ENCODE measurements at places on chromosomes 13 and 19. TPM values are rescaled to one million over a fixed set of nuclear protein-coding genes. Genes with fewer than 3 reads are reported as not detected.

GRCh38 chr19:18742324-18742723, 48.8 kb downstream of the COMP start:
- DNase-seq = no peak

Gene PALM
- total RNA-seq = 48.9 TPM

DNA sequence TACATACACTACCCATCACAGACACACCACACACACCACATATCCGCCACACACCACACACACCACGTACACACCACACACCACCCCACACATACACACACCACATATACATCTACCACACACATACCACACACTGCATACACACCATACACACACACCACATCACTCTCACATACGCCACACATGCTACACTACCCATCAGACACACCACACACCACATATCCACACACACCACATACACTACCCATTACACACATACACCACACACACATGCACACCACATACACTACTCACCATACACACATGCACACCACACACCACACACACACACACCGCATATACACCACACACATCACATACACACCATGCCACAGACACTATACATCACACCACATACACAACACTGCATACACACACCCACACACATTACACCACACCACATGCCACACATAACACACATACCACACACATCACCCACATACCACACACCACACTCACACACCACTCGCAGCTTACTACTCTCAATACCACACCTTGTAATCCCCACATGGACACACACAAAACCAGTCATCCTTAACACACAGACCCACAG, 9.5 kb downstream of the ERFL start:
- DNase-seq = no peak

DNA sequence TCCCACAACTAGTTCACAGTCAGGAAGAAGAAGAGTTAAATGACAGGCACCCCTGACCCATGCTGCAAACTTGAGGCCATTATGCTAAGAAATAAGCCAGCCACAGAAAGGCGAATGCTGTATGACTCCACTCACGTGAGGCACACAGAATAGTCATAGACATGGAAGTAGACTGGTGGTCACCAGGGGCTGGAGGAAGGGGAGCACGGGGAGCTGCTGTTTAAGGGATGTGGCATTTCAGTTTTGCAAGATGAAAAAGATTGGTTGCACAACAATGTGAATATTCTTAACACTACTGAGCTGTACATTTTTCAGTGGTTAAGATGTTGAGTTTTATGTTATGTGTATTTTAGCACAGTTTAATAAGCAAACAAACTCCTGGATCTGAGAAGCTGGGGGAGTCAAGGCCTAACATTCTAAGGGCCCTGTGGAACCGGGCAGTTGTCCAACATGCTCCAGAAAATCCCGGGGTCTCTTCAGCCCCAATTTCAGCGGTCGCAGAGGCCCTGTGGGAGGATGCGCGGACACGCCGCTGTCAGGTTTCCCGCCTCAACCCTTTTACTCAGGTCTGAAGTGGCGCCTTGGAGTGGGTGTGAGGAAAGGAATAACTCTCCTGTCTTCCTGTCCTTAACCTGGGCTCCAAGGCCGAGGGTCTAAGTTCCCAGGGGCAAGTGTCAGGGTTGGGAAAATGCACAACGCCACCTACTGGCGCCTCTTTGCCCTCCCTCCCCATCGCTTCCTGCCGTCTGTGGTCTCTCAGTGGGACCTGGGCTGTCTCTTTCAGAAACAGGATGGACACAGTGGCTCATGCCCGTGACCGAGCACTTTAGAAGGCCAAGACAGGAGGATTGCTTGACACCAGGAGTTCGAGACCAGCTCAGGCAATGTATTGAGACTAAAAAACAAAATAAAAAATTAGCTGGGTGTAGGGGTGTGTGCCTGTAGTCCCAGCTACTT, 4.4 kb upstream of the TMEM272 start:
- no peak for DNase-seq

Gene OR4F17
- total RNA-seq = not detected

Gene PCP2
- total RNA-seq = not detected

- peak; percentile 89 for DNase-seq
Observed at GRCh38 chr19:11137542-11138384, 17.8 kb downstream of the SPC24 start.

Gene POGLUT2
- 4.3 TPM for total RNA-seq

DNA sequence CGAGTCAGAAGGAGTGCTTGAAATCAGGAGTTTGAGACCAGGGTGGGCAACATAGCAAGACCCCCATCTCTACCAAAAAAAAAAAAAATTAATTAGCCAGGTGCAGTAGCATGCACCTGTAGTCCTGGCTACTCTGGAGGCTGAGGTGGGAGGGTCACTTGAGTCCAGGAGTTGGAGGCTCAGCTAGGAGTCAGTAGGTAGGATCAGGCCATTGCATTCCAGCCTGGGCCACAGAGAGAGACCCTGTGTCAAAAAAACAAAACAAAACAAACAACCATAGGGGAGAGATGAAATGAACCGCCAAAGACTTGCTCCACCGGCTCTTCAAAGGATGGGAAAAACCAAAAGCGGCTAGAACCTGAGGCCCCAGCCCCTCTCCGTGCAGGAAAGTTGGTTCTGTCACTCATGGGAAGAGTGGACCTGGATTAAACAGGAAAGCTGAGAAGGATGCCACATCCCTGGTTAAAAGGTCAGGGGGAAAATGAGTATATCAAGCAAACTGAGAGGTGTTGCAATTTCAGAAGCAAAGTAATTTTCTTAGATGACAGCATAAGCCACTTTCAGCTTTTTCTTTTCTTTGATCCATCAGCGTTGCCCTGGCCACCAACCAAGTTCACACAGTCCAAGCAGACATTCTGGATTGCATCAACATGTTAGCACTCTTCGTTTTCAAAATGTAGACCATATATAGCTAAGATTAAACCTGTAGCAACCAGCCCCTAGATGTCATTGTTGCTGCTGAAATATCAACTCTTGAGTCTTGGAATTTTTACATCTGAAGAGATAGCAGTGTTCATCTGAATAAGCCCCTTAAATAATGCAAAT, 8.9 kb upstream of the ZNF507 start:
- DNase-seq = peak; percentile 44

Gene ZNF414
- 16.6 TPM for total RNA-seq

Gene ODAD3
- 0.56 TPM for total RNA-seq

GRCh38 chr13:75763512-75763911, 127.4 kb downstream of the LMO7 start:
- DNase-seq = no peak

GRCh38 chr13:23992781-23993679, 95.7 kb upstream of the C1QTNF9B start:
- no peak for DNase-seq

Gene WDR88
- total RNA-seq = not detected

Gene AMER2
- total RNA-seq = not detected

DNA sequence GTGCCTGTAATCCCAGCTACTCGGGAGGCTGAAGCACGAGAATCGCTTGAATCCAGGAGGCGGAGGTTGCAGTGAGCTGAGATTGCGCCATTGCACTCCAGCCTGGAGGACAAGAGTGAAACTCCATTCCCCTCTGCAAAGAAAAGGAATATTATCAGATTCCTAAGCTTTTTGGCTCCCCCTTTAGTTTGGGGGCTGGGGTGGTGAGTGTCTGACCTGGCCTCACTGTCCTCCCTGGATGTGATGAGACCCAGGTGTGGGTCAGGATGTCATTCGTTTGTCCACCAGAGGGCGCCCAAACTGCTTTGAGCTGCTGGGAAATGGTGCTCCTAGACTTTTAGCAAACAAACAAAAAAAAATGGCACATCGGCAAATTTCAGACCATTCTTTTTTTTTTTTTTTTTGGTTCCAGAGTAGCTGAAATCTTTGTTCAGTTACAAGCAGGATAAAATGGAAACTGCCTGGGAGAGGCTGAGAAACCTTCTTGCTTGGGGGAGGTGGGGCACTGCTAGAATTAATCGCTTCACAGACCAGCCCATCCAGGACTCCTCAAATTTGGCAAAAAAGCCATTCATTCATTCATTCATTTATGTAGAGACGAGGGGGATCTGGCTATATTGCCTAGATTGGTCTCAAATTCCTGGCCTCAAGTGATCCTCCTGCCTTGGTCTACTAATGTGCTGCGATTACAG, 29.4 kb downstream of the SPC24 start:
- DNase-seq = peak; percentile 83

- peak; percentile 66 for DNase-seq
Observed at GRCh38 chr13:41465241-41465847, 8.0 kb downstream of the RGCC start.

DNA sequence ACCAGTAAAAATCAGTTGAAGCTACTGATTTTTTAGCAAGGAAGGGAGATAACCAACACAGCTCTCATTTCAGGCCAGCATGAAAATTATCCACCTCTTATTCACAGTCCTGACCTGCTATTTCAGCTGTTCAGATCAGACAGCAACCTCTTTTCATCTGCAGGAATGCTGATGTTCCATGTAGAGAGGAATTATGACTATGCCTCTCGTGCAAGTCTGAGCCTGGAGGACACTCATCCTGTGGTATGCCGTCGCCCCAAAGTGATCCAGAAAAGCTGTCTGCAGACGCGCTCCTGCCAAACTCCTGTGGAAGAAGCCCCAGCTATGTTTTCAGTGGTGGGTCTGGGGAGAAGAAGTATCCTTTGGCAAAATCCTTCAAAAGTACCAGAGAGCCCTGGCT, 563.5 kb upstream of the SLITRK1 start:
- no peak for DNase-seq

Gene CRX
- not detected for total RNA-seq

GRCh38 chr19:41928221-41928683, at the start of gene ERFL:
Gene ERFL (minus strand): TSS chr19:41928449. CDS start chr19:41912919, 15,530 bp downstream.
- no peak for DNase-seq

DNA sequence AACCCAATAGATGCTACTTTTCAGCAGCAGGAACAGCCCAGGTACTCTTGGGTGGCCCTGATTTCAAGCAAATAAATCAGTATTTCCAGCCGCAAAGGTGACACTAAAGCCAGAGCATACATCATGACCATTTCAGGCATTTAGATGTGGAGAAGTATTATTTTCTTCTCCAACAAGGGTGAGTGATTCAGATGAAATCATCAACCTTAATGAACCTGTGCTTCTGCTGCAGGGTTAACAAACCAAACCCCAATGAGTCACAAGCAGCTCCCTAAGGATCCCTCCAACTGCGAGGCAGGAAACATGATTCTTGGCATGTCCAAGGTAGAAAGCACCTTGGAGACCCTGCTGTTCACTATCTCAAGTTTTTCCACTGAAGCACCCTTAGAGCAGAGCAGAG, 32.7 kb downstream of the MBNL2 start:
- DNase-seq = no peak

Gene ZNF600
- 3.9 TPM for total RNA-seq

Gene ERICH4
- not detected for total RNA-seq

- no peak for DNase-seq
Observed at GRCh38 chr13:113142876-113143275, 15.6 kb upstream of the PROZ start.

GRCh38 chr19:6828306-6828697, 55.8 kb downstream of the VAV1 start:
- DNase-seq = no peak

GRCh38 chr13:59504407-59504806, 659.3 kb downstream of the DIAPH3 start:
- no peak for DNase-seq

Gene MRI1
- 15.8 TPM for total RNA-seq

DNA sequence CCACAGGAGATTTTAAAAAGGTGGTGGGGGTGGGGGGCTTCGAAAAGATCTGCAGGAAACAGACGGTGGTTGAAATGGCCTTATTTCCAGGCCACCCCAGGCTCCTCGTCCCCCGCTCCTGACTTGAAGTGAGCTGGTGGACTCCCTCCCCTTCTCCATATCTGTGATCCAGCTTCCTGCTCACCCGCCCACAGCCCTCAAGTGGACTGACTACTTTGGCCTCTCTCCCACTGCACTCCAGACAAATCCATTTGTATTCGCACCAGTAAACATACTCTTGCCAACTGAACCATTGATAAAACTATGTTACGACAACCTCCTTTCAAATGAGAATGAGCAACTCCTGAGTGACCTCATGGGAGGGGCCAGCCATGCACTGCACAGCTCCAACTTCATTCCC, 259.5 kb downstream of the COL4A1 start:
- peak; percentile 89 for DNase-seq

Gene NMRK2
- total RNA-seq = 1,409 TPM

DNA sequence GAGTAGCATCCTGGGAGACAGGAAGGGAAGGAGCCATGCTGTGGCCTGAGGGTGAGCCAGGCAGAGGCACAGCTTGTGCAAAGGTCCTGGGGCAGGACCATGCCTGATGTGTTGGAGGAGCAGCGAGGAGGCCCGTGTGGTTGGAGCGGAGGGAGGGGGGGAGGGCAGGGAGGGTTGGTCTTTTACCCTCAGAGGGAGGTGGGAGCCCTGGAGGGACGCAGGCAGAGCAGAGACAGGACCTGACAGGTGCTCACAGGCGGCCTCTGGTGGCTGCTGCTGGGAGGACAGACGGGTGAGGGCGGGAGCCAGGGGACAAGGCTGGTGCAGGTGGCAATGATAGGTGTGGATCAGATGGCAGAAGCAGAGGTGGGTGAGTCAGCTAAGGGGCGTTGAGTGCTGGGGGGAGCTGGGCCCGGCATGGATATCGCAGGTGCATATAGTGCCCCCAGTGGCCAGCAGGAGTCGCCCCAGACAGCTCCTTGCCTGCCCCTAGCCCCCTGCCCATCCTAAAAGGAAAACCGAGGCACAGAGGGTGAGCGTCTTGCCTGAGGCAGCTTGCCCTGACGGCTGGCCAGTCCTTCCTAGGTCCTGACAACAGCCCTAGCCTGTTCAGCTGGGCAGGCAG, 9.8 kb upstream of the GNA15 start:
- DNase-seq = peak; percentile 67

- no peak for DNase-seq
Observed at GRCh38 chr13:20137875-20138274, 23.0 kb downstream of the GJA3 start.

DNA sequence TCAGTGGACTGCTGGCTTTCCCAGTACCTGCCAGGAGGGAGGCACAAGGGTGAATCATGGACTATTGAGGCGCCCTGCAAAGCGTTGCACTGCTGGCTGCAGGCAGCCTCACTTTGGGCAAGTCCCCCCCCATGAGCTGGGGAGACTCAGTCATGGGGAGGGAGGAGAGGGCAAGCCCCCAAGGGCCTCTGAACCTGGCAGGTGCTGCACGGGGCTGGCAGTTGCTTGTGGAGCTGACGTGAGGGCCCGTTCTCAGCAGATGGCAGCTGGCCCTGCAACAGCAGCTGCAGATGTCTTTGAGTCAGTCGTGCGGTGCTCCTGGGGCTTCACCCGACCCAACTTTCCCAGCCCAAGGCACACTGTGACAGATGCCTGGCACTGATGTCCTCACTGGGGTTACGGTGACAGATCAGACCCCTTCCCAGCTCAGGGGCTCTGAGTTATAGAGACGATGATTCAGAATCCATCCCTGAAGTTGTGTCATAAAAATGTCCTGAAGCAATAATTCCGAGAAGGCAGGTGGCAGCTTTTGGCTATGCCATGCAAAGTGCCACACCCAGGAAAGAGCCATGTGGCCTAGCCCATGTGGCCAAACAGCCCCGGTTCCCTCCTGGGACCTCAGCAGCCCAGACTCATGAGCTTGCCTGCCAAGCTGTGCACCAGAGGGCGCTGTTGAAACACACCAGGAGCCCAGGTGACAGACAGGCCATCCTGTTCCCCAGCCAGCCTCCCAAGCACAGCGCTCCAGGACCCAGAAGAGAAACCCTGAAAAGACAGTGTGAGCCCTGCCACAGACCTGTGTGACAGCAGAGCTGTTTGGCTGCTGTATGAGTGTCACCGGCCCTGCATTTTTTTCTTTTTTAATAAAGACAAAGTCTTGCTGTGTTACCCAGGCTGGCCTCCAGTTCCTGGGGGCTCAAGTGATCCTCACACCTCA, 53.6 kb upstream of the LDLR start:
- peak; percentile 94 for DNase-seq
